Muscle of leg (tissue), 16 donors: ENCODE measurements at places on chromosomes 13 and 19. TPM values are rescaled to one million over a fixed set of nuclear protein-coding genes. Genes with fewer than 3 reads are reported as not detected.

Gene OR7A5
- not detected for polyA plus RNA-seq

DNA sequence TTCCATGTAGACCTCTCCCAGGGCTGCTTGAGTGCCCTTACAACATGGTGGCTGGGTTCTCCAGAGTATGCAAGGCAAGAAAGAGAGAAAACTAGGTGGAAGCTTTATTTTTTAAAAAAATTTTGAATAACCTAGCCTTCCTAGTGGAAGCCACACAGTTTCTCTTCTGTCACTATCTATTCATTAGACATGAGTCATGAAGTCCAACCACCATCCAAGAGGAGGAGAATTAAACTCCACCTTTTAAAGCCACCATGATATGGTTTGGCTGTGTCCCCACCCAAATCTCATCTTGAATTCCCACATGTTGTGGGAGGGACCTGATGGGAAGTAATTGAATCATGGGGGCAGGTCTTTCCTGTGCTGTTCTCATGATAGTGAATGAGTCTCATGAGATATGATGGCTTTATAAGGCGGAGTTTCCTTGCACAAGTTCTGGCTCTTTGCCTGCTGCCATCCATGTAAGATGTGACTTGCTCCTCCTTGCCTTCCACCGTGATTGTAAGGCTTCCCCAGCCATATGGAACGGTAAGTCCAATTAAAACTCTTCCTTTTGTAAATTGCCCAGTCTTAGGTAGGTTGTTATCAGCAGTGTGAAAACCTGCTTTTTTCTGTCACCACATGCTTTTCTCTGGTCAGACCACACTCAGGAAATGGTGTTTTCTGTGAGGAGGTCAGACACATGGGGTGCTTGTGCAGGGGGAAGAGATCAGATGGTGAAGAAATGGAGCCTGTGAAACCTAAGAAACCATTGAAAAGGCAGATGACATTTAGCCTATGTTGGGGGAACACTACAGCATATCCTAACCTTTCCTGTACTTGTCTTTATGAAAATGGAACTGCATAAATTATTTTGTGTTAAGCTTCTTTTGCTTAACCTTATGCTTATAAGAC, 57.7 kb downstream of the ANKRD10 start:
- H3K27ac ChIP-seq, result no peak overlapping the region
- no peaks in the 10 kb centered on the region for H3K27me3 ChIP-seq
- peaks cover 21% of the 10 kb centered on the region for H3K4me1 ChIP-seq
- no peak for DNase-seq
- no peak overlapping the region for H3K4me3 ChIP-seq

Gene ZNF793
- polyA plus RNA-seq, result 7.4 TPM

Gene ZNF439
- polyA plus RNA-seq, result 5.7 TPM

DNA sequence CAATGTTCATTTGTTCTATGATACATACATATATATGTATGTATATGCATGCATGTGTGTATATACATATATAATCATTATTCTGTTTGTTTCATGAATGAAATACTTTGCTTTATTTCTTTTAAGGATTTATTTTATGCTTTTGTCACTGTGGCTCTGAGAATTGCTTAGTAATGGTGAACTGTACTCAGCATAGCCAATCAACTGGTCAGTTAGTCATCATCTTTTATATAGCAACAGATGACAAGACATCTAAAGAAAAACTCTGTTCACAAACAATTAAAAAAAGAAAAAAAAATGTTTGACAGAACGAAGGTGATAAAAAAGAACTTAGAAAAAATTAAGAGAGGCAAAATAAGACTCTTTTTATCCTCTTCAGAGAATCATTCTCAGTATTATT, 1440.3 kb downstream of the PCDH9 start:
- no peaks in the 10 kb centered on the region for H3K4me1 ChIP-seq
- no peak for DNase-seq
- no peaks in the 10 kb centered on the region for H3K27me3 ChIP-seq
- H3K4me3 ChIP-seq, result no peak overlapping the region

GRCh38 chr13:33934343-33934742, 116.4 kb downstream of the RFC3 start:
- H3K27ac ChIP-seq, result no peak overlapping the region
- H3K4me3 ChIP-seq, result no peak overlapping the region
- peaks cover 3% of the 10 kb centered on the region for H3K4me1 ChIP-seq
- peak; percentile 14 for DNase-seq
- H3K36me3 ChIP-seq, result no peaks in the 10 kb centered on the region

GRCh38 chr13:112916296-112916695, 52.7 kb upstream of the MCF2L start:
- H3K27me3 ChIP-seq, result peaks cover 3% of the 10 kb centered on the region
- no peak overlapping the region for H3K4me3 ChIP-seq
- no peaks in the 10 kb centered on the region for H3K36me3 ChIP-seq
- no peaks in the 10 kb centered on the region for H3K4me1 ChIP-seq

GRCh38 chr19:43798546-43799409, 3.5 kb downstream of the LYPD5 start:
- H3K36me3 ChIP-seq, result no peaks in the 10 kb centered on the region
- H3K27me3 ChIP-seq, result peaks cover 15% of the 10 kb centered on the region
- H3K4me1 ChIP-seq, result peaks cover 7% of the 10 kb centered on the region
- peak overlapping the region; percentile 32 for H3K4me3 ChIP-seq
- H3K27ac ChIP-seq, result no peak overlapping the region

DNA sequence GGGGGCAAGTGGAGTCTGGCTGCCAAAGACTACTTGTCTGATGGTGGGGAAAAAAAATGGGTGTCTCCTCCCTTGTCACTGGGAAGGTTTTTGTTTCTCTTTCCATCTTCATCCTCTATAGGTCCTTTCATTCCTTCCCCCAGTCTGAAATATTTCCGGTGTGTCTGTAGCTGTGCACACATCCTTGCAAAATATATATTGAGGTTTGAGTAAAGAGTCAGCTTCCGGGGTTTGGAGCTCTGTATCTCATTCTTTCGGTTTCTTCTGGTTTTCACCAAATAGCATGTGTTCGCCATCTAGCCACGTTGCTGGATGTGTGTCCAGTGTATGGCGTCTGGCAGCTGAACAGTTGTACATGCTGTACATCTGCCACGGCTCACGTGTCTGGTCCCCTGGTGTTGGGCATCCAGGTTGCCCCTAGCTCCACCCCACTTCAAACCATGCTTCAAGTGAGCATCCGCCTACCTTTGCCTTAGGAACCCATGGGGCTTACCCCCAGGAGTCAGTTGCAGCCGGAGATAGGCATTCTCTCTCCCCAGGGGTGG, 142.2 kb downstream of the SIPA1L3 start:
- H3K4me1 ChIP-seq, result peaks cover 18% of the 10 kb centered on the region
- no peaks in the 10 kb centered on the region for H3K27me3 ChIP-seq
- no peaks in the 10 kb centered on the region for H3K36me3 ChIP-seq
- no peak overlapping the region for H3K4me3 ChIP-seq
- no peak for DNase-seq

DNA sequence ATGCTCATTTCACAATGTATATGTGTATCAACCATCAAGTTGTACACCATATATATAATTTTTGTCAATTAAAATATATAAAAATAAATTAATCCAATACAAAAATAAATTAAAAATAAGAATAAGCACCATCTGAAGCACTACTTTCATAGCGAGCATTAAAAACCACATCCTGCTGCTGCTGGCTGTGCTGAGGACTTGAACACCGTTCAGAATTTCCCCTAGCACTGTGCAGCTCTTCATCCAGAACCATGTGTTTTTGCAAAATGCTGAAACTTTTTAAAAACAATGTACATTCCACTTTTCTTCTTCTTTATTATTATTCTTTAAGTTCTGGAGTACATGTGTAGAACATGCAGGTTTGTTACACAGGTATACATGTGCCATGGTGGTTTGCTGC, 40.0 kb upstream of the FOXO1 start:
- no peak for DNase-seq
- no peaks in the 10 kb centered on the region for H3K4me1 ChIP-seq
- H3K36me3 ChIP-seq, result no peaks in the 10 kb centered on the region
- no peaks in the 10 kb centered on the region for H3K27me3 ChIP-seq
- H3K27ac ChIP-seq, result no peak overlapping the region

- no peaks in the 10 kb centered on the region for H3K4me1 ChIP-seq
- H3K4me3 ChIP-seq, result no peak overlapping the region
- DNase-seq, result peak; percentile 45
- H3K36me3 ChIP-seq, result no peaks in the 10 kb centered on the region
Measured at GRCh38 chr13:30978981-30979956, 46.8 kb downstream of the TEX26 start.

Gene RGCC
- 25.2 TPM for polyA plus RNA-seq

Gene LILRA1
- 0.33 TPM for polyA plus RNA-seq

Gene ATXN8OS
- 0.45 TPM for polyA plus RNA-seq

Gene SELENOV
- not detected for polyA plus RNA-seq

DNA sequence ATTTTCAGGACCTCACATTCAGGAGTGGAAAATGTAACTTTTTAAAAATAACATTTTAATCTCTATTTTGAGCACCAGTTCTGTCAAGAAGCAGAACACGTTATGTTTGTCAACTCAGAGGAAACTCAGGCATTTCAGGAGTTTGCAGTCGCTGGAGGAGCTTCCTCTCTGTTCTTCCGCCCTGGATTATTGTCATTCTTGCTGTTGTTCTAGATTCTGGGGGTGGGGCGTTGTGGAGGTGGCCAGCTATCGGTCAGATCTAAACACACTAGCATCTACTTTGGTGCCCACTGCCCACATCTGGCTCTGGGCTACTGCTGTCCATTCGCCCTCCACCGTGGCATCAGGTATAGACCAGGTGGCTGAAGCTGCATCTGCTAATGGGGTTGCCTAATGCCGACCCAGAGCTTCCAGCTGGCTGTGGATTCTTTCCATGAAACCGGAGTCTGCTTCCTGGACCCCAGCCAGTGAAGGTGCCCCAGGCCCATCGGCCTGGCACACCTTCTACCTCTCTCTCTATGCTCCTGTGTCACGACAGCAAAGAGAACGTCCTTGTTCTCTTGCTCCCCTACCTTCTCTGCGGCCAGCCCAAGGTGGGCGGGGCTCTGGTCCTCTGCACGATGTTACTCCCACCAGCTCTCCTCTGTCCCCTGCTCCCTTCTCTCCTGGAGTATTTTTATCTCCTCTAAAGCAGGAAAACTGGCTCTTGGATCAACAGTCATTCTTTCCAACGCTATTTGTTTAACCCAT, 36.7 kb upstream of the DGKH start:
- no peak overlapping the region for H3K4me3 ChIP-seq
- peaks cover 6% of the 10 kb centered on the region for H3K4me1 ChIP-seq
- DNase-seq, result peak; percentile 8
- H3K27ac ChIP-seq, result peak overlapping the region; percentile 11
- no peaks in the 10 kb centered on the region for H3K36me3 ChIP-seq

Gene EXOC3L2
- polyA plus RNA-seq, result 2.0 TPM

DNA sequence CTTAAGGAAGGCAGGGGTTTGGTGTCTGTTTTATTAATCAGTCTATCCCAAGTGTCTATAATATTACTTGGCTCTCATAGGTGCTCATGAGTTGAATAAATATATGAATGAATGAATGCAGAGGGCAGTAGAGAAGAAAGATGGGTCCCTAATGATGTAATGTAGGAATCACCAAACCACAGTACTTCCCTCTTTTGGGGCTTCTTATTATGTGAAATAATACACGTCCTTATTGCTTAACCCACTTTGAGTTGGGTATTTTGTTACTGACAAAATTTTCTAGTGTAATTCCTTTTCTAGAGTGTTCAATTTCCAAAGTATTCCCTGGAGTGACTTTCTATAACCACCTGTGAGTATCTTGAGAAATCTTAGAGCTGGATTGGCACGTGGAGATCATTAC, 13.2 kb downstream of the KLK5 start:
- H3K4me3 ChIP-seq, result no peak overlapping the region
- no peaks in the 10 kb centered on the region for H3K27me3 ChIP-seq
- H3K36me3 ChIP-seq, result no peaks in the 10 kb centered on the region
- H3K4me1 ChIP-seq, result no peaks in the 10 kb centered on the region
